ENCODE measurements at places on chromosomes 1 and 21. TPM values are rescaled to one million over a fixed set of nuclear protein-coding genes. Genes with fewer than 3 reads are reported as not detected.

NMNAT2 gene
- total RNA-seq, result 2.7 TPM

HOOK1 gene
- total RNA-seq, result 0.33 TPM

OR14K1 gene
- not detected for total RNA-seq

RGS8 gene
- 0.17 TPM for total RNA-seq

ELF3 gene
- total RNA-seq, result 0.17 TPM

CFAP141 gene
- not detected for total RNA-seq

BRDT gene
- total RNA-seq, result not detected

C4BPA gene
- under 0.01 TPM for total RNA-seq

WNT9A gene
- 13.2 TPM for total RNA-seq
